KG1 (cell line): ENCODE measurements at places on chromosomes 3 and 15.

DNA sequence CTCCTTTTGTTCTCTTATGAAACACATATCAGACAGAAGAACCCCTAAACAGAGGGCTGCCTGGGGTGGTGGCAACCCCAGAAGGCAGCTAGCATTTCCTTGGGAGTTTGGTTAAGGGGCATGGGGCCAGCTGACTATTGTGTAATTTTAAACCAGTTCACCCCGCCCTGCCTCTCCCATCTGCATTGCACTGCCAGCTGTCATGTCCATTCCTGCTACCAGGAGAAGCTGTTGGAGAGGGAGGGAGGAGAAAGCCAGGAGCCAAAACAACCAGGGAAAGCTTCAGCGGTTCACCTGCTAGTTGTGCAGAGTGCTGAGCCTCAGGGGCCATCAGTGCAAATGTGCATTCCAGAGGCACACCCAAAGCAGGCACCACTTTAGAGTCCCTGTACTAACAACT is 47.6 kb upstream of the ATP1B3 start:
- DNase-seq, result no peak

DNA sequence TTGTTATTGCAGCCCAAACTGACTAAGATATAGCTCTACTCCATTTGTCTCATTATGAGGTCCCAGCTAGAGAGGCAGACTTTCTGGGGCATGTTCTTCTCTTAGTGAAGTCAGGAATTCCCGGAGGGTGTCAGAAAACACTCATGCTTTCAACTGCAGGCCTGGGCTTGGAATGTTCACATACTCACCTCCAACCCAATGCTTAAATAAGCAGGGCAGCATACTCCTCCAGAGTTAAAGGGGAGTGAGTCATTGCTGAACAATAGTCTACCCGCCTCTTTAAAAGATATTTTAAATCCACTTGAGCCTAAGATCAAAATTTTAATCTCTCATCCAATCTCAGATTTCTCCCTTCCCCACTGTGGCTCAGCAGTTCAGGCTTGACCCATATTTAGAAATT is 167.8 kb upstream of the DPH6 start:
- DNase-seq, result no peak

DNA sequence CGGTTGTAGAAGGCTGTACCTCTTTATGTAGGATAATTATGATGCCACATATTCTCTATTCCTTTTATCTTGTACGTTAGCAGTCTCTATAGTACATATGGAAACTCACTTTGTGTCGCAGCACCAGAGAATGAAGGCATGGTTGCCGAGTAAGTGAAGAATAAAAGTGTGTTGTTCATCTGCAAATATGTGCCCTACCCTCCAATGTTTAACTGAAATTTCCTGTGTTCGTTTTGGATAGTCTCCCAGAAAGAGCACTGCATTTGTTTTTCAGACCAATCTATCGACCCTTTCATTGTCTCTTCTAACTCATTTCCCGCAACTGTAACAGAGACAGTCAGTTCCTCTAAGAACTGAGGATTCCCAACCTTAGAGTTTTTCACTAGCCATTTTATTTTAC is 592.8 kb downstream of the TUSC7 start:
- DNase-seq, result no peak

GRCh38 chr3:45544024-45544716 is 50.4 kb upstream of the LIMD1 start:
- DNase-seq, result no peak

DNA sequence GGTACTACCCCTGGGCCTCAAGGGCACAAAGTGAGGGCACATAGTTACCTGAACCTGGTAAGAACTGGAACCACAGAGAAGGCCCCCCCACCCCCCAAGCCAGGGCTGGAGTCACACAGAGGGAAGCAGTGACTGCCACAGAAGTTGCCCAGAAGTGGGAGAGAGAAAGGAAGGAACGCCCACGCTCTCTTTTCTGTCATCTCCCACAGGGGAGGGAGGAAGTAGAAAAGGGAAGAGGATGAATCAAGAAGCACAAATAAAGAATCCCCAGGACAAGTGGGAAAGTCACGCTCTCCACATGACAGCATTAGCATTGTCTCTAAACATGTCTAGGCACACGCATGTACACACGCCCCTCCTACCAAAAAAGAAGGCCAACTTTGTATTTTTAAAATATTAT is 114.7 kb upstream of the FRMD4B start:
- no peak for DNase-seq

DNA sequence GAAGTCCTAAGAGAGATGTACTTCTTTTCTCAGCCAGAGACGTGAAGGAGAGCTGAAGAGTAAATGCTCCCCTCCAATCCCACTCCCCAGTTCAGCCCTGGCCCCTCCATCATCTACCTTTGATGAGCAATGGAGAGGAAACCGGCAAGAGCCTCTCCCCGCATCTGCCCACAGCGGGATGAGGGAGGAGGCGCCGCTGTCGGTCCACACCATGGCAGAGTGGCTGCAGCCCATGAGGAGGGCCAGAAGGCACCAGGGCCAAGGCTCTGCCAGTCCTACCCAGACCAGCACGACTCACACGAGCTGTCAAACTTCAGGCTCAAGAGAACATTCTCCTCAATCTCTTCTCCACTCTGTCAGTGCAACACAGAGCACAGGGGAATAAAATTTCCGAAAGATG is 129.8 kb downstream of the OSBPL10 start:
- no peak for DNase-seq

DNA sequence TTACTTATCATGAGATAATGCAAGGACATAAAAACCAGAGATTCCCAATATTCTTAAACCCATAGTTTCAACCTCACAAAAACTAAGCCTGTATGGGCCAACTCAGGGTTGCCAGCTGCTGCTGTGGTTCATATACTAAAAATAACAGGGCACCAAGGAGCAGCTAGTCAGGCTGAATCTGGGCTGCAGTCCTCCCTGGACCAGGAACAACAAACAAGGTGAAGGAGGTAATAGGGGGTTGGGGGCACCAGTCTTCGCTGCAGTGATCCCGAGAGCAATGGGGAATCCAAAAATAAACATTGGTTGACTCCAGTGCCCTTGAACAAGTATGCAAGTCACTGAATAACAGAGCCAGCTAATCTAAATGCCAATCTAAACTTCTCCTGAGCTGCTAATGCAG is 108.9 kb downstream of the MECOM start:
- DNase-seq, result no peak
